T-helper 1 cell treated with Interleukin-12 subunit alpha and Interleukin-12 subunit beta and Interleukin-4 antibody, amounts not matched to agents 30 ng/mL and 1 ng/mL, for 36 hours (primary cell): ENCODE measurements at places on chromosomes 16 and 17. TPM values are rescaled to one million over a fixed set of nuclear protein-coding genes. Genes with fewer than 3 reads are reported as not detected.

The TRAF4 gene
- total RNA-seq, result 106 and 108 TPM in 2 replicates

The ZFPM1 gene
- total RNA-seq, result 11.6 and 14.0 TPM in 2 replicates

The ICAM2 gene
- total RNA-seq, result 69.1 and 70.0 TPM in 2 replicates

The SCIMP gene
- not detected in 2 replicates for total RNA-seq

The HDAC5 gene
- total RNA-seq, result 13.5 and 15.0 TPM in 2 replicates

The NAGS gene
- total RNA-seq, result 0.51 and 0.68 TPM in 2 replicates

The KIFC3 gene
- total RNA-seq, result not detected in 2 replicates

The IL21R gene
- total RNA-seq, result 72.3 and 73.2 TPM in 2 replicates
